ENCODE measurements at places on chromosomes 5 and 9.

- no peak for DNase-seq
These were observed 514.2 kb downstream of the KCTD16 start for GRCh38 chr5:144684899-144685298.

DNA sequence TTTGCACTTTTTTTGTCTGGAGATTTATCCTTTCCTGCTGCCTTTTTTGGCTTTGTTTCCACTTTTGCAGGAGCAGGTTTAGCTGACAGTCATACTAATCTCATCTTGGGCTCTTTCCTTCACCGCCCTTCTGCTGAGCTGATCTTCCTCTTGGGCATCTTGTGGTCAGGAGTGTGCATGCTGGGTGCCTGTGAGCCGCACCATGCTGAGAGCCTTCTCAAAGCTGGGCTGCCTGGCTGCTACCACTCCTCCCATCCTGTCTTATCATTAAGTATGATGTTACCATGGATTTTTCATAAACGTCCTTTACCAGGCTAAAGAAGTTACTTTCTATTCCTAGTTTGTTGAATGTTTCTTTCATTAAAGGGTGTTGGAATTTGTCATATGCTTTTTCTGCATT is 49.5 kb upstream of the MCCC2 start:
- DNase-seq, result no peak

DNA sequence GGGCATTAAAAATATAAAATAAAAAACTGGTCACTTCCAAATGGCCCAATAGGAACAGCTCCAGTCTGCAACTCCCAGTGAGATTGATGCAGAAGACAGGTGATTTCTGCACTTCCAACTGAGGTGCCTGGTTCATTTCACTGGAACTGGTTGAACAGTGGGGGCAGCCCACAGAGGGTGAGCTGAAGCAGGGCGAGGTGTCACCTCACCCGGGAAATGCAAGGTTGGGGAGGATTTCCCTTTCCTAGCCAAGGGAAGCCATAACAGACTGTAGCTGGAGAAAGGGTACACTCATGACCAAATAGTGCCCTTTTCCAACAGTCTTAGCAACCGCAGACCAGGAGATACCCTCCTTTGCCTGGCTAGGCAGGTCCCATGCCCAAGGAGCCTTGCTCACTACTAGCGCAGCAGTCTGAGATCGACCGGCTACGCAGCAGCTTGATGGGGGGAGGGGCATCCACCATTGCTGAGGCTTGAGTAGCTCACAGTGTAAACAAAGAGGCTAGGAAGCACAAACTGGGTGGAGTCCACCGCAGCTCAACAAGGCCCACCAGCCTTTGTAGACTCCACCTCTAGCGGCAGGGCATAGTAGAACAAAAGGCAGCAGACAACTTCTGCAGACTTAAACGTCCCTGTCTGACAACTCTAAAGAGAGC is 12.7 kb downstream of the RLN1 start:
- DNase-seq, result no peak

DNA sequence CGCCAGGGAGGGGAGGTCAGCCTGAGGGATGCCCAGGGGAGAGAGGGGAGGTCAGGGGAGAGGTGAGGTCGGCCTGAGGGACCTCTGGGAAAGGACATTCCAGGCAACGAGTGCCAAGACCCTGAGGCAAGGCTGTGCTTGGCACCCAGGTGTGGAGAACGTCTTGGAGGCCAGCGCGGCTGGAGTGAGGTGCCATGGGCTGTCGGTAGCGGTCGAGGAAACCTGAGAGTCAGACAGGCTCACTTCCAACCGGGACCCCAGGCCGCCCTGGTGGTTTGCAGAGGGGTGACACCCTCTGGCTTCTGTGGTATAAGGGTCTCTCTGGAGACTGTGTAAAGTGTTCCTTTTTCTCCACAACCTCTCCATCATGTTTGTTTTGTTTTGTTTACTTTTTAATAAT is 82.9 kb downstream of the CACNA1B start:
- DNase-seq, result no peak

GRCh38 chr9:123620239-123620638 is 264.2 kb downstream of the CRB2 start:
- DNase-seq, result no peak

GRCh38 chr9:14343261-14344031 is 29.5 kb upstream of the NFIB start:
- DNase-seq, result no peak

- DNase-seq, result peak; percentile 82
These were observed 3.2 kb downstream of the RBM18 start for GRCh38 chr9:122261469-122261881.
